ENCODE measurements at places on chromosomes 5 and 9.

DNA sequence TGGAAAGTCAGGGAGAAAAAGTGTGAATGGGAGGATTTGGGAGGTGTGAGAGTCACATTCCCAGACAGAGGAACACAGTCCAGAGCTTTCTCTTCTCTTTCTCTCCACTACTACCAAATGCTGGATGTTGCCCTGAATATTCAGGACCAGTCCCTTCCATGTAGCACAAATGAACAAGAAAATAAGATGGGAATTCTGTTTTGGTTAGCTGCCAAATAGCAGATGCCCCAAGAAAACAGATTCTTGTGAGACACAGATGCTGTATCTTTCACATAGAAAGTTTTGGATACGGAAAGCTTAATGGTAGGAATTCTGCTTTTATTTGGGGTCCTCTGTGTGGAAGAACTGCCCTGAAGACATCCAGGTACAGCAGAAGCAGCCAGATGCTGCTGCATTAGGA is 37.8 kb downstream of the PRLR start:
- no peak for DNase-seq

DNA sequence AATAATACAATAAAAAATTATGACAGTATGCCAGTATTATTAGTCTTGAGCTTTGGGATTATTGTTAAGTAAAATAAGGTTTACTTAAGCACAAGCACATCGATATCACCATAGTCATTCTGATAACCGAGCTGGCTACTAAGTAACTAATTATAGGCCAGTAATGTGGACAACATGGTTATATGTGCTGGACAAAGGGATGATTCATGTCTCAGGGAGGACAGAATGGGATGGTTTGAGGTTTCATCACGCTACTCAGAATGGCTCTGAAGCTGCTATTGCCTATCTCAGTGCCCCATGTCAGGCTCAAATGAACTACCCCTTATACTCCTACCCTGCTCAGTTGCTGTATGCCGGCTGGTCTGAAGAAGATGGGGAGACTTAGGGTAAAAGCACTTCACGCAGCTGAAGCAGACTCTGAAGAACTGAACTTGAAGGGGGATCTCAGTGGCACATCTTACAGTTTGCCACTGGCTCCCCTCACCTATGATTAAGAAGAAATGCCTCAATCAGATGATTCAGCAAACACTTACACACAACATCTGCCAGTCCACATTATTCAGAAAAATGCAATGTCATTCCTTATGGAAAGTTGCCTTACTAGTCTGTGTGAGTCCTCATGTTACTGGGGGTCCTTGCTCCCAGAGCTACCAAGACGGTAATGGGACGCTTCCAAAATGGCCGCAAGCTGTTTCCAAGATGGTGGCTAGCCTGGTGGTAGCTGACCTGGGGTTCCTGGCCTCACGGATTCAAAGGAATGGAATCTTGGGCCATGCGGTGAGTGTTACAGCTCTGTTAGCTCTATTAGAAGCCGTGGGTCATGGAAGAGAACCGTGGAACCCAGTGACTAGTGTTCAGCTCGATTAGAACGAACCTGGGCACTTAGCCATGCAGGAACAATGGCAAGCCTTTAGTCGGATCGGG is 1098.6 kb downstream of the TAF11L14 start:
- no peak for DNase-seq

DNA sequence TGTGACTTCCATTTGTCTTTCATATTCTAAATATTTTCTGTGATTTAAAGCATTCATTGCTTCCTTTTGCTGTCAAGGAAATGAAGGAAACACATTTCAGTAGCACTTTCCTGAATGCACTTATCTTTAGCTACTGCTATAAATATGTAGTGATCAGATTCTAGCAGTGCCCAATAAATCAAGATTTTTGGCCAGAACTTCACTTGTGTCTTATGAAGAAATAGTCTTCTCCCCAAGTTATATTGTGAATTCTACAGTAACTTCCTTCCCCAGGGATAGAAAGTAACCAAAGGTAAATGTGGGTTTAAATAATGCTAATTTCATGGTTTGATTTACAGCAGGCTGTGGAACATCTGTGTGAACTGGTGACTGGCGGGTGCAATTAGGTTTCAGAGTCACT is 77.9 kb downstream of the DMRT2 start:
- DNase-seq: no peak

- DNase-seq: no peak
Observed at GRCh38 chr9:137784641-137785513, 92.7 kb upstream of the CACNA1B start.

DNA sequence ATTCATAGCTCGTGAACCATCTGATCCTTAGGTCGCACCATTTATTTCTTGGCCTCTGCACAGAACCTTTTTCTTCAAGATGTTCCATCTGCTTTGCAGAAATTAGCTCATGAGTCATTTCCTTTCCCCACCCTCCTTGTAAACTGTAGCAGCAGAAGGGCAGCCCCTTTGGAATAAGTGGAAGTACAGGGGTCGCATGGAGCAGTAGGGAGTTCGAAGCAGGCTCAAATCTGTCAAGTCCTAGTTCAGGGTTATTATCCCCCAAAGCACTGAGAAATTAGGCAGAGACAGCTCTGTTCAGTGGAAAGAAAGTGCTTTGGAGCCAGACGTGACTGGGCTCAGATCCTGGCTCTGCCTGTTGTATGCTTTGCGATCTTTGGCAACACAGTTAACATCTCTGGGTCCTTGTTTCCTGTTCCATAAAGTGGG is 84.2 kb downstream of the SGCD start:
- no peak for DNase-seq

DNA sequence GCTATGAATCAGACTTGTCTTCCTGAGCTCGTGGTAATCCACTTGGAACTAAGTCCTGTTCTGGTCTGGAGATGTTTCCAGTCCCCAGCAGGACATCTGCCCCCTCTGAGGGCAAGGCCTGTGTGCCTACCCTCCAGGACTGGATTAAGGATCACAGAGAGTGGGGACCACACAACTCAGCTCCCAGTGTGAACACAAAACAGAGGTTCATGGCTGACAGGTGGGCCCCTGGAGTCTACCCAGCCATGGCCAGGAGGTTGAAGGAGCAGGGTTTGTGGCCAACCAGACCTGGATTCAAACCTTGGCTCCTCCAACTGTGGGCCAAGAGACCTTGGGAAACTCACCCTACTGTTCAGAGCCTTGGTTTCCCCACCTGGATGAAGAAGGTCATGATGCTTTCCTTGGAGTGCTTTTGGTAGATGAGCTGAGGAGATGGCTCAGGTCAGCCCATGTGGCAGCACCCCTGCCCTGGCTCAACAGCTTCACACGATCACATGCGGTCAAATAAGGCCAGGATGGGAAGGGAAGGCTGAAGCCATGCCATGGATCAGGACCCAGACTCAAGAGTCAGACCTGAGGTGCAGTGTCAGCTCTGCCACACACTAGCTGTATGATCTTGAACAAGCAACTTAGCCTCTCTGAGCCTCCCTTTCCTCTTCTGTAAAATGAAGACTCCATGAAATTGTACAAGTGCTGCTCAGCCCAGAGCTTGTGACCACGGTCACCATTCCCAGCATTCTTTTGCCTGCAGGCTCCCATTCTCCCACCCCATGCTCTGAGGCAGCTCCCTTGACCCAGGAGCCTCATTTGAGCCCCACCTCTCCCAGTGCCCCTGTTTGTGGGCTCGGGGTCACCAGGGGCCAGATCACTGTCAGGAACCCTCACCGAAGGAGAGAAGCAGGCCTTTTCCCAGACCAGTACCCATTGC is 27.3 kb upstream of the ANGPTL2 start:
- DNase-seq: no peak

- DNase-seq: no peak
Observed at GRCh38 chr9:80020530-80020929, 448.8 kb downstream of the TLE4 start.

DNA sequence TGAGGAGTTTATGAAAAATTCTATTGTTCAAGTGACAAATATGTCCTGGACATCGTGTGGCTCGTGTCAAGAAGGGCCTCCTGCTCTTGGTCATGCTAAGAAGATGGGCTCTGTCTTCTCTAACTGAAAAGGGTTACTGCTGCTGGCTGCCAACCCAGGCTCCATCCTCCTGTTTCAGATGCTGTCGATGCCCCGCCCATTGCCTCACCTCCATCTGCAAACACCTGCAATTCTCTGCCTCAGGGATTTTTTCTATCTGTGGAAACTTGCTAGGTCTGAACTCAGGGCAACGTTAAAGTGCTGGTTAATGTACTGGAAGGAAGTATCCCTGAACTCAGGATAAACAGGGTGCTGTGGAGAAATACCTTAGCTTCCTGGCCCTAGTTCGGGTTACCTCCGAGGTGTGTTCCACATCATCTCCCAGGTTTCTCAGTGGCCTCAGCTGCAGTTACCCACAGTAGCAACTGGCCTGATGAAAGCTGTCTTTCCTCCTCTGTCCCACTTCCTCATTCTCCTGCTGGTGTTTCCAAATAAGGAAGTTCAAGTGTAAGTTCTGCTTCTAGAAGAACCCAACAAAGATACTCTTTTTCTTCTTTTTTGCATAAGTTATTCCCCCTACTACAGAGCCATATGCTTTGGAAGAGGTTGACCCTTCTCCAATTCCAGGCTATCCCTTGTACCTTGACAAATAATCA is 151.7 kb upstream of the SMIM23 start:
- no peak for DNase-seq

- no peak for DNase-seq
Observed at GRCh38 chr9:76701441-76702039, 62.7 kb upstream of the PCA3 start.

DNA sequence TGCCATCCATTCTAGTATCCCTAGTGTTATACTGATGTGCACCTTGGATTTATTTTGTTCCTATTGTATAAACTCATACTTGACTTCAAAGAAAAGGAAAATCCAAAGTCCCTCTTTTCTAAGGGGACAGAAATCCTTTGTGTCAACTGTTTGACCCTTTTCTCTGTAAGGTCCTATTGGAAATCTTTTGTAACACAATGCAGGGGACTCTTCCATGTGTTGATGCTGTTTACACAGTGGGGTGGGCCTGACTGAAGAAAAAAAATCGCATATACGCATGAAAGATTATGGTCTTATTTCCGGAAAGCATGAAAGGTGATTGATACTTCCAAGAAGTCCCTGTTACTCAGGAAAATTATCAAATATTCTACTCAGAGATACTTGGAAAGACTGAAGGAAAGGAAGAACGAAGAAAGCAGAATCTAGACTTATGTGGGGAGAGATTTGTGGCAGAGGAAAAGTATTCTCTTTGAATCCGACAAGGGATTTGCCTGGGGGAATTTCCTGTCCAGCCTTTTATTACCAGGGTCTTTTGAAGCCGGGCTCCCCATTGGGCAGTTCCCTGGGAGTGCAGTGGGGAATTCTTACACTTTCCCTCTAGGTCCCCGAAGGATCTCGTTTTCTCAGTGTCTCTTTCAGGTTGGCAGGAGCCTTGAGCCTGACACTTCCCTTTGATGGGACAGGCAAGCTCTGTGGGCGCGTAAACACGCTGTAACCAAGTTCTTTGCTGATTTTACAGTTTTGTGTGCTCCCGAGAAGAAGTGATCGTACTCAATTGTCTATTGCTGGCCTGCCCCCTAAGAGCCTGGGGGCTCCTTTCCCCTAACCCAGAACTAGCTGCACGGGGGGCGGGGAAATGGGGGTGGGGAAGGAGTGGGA is 779 bp upstream of the VCAN start:
- no peak for DNase-seq

- no peak for DNase-seq
Observed at GRCh38 chr5:126370796-126371718, 52.2 kb upstream of the GRAMD2B start.

- no peak for DNase-seq
Observed at GRCh38 chr9:23220957-23221356, 605.1 kb downstream of the ELAVL2 start.

- DNase-seq: no peak
Observed at GRCh38 chr9:135073081-135073740, 14.3 kb upstream of the OLFM1 start.

- no peak for DNase-seq
Observed at GRCh38 chr5:158992037-158992740, 107.5 kb downstream of the EBF1 start.

DNA sequence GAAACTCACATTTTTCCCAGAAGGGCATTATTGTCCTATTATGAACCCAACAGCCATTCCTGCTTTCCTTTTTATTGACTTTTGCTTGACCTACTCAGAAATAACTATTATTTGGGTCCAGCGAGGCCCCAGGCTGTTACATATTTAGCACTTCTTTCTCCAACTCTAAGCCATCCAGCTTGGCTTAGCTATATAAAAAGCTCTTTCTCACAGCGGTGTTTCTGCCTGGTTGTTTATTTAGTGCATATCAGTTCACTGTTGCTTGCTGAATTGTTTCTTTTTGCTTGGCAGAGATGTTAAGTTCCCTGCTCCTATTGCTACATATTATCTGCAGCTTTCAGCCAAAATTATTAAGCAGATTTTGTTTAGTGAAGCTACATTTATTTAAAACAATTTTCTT is 1156.8 kb upstream of the SEMA6A start:
- no peak for DNase-seq

- no peak for DNase-seq
Observed at GRCh38 chr5:59629561-59629960, 264.0 kb downstream of the PDE4D start.

DNA sequence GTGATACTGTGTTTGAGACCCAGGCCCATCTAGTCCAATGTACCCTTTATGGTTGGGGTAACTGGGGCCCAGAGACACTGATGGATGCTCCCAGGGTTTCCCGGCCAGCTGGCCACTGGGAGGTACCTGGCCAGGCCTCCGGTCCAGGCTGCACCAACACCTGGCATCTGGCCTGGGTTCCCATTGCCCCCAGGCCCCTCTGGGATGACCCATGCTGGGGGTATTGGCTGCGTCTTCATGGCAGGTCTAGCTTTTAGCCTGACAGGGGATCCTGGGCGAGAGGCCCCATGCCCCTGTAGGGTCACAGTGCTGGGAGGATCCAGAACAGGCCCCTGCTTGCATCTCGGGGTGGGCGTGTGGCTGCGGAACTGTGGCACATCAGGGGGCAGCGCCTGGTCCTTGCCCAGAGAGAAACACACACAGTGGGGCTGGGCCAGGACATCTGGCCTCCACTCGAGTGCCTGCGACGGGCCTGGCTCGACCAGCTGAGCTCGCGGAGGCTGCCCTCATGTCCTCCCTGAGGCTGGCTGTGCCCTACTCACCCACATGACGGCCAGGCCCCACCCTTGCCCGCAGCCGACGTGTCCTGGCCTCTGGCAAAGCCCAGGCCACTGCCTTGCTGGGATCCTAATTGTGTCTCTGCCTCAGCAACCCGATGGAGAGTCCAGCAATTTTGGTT is 21.5 kb upstream of the COL5A1 start:
- DNase-seq: no peak
